ENCODE measurements at places on chromosomes 3 and 15.

- no peak for DNase-seq
These were observed 136.5 kb downstream of the ZNF609 start for GRCh38 chr15:64596701-64597476.

- no peak for DNase-seq
These were observed 13.1 kb upstream of the WWTR1 start for GRCh38 chr3:149670742-149671492.

DNA sequence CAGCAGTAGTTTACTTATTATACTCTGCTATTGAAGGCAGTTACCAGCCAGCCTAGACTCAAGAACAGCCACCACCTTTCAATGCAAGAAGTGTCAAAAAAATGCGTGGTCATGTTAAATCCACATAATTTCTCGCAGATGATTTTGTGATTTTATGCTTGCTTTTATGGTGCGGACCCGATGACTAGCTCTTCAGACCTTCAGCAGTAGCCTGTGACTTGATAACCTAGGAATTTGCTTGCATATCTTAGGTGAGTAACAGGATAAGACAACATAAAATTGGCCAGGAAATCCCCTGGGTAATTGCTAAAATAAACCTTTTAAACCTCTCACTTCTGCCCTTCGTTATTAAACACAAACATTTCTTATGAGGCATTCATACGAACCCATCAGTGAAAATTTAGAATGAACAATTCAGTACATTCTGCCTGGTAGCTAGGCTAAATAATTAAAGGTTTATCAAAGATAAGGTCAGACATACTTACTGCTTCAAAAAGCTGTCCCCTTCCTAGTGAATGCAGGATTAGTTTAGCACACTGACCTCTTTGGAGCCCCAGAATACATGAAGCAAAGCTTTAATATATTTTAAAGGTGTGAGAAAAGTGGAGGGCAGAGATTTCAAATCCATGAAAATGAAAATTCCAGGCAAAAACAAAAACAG lies 798.8 kb downstream of the OTOL1 start:
- DNase-seq, result no peak

- DNase-seq, result no peak
These were observed 22.3 kb downstream of the GRIP2 start for GRCh38 chr3:14517601-14518431.

DNA sequence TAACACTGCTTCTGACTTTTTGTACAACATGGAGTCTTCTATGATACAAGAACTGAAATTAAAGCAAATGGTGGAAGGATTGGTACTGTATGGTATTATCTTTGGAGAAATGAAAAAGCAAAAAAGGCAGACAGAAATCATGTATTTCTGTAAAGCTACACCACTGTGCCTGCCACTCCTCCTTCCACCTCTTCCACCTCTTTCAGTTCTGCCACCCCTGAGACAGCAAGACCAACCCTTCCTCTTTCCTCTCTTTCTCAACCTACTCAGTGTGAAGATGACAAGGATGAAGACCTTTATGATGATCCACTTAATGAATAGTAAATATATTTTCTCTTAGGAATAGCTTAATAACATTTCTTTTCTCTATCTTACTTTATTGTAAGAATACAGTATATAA lies 57.0 kb downstream of the CD200 start:
- no peak for DNase-seq

- DNase-seq, result peak; percentile 78
These were observed at the start of gene CCNDBP1 for GRCh38 chr15:43185157-43186002. Gene CCNDBP1, plus strand, starts transcription at chr15:43185403. Its CDS starts 96 bp downstream, at chr15:43185499.
